ENCODE measurements at places on chromosomes 4 and X.

- DNase-seq = no peak
Measured at GRCh38 chr4:97585274-97585673, 558.0 kb downstream of the STPG2 start.

- DNase-seq = no peak
Measured at GRCh38 chr4:108794136-108794535, 31.3 kb upstream of the ETNPPL start.

GRCh38 chrX:19743386-19743785 lies 144.0 kb downstream of the SH3KBP1 start:
- no peak for DNase-seq

GRCh38 chr4:45241976-45242375 lies 515.6 kb upstream of the GNPDA2 start:
- no peak for DNase-seq

GRCh38 chr4:186451982-186452381 lies 103.4 kb downstream of the MTNR1A start:
- DNase-seq = no peak
